Hematopoietic multipotent progenitor cell treated with erythropoietin and hydrocortisone succinate and interleukin-3 and kit ligand, for 6 days (in vitro differentiated cells): ENCODE measurements at places on chromosomes 16 and 17.
A peak's percentile ranks its signal among the peaks of the same experiment; 100 is the strongest.

DNA sequence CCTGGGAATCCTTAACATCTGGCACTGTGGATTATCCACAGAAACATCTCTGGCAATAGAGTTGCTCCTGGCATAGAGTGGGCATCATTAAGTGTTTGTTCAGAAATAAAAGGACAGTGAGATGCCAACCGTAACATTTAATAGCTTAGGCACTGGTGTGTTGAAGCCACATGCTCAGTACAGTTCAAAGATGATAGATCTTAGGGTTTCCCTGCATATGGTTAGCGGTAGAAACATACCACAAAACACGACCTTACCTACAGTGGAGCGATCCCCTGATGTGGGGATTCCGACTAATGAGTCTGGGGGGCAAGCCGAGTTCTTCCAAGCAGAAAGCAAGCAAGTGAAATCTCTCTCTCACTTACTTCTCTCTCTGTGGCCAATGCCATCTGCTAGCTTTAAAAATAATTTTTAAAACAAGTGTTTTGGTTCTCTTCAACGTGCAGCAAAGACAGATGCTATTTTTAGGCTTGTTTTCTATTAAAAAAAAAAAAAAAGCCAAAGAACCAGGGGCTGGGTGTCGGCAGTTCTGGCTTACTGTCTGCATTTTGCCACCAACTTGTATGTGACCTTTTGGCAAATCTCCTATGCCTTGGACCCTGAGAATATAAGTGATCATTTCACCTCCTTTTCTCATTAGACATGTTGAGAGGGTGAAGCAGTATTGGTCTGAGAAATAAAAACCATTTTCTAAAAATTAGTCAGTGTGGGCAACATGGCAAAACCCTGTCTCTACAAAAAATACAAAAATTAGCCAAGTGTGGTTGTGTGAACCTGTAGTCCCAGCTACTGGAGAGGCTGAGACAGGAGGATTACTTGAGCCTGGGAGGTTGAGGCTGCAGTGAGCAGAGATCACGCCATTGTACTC is 89.2 kb upstream of the CACNG3 start:
- DNase-seq = no peak

DNA sequence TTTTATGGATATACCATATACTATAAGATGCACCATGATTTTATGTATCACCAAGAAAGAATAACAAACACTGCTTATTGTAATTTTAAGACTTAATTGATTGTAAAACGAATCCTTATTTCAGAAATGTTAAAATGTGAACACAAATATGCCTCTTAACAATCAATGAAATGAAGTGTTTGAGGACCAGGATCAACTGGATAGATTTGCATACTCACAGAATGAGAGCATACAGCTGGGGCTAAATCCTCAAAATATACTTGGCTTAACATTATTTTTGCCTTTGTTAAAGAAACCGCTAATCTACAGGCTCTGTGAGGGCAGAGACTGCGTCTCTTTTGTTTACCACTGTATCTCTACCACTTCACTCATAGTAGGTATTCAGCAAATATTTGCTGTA is 93.6 kb downstream of the SPACA3 start:
- no peak for DNase-seq

DNA sequence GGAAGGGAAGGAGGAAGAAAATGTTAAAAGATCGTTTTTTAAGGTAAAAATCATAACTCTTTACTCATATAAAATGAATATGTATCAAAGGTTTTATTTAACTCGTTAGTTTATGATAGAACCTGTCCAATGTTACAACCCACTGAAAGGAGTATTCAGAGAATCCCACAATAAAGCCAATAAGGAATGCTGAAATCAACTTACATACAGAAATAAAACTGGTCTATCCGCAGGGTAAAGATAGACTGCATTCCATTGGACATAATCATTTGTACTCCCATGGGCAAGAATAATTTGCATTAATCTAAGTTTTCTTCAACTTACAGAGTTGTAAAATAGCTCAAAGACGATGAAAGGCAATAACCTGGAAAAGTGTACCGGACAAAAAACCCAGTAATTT is 17.9 kb upstream of the BEAN1 start:
- DNase-seq = no peak

DNA sequence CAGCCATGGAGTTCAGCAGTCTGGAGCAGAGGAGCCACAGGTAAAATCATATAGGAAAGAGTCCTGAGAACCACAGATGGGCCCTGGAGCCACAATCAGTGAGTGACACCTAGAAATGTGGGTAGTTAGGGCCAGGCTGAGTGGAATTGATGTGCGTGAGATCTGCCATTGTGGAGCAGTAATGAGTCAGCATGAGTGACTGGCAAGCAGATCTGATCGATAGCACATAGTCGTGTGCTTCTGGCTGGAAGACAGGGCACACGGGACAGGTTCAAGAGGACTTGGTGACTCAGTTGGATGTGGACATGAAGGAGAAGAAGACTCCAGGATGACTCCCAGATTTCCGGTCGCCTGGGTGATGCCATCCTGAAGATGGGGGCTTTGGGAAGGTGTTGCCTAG is 12.3 kb downstream of the ADORA2B start:
- peak; percentile 88 for DNase-seq

DNA sequence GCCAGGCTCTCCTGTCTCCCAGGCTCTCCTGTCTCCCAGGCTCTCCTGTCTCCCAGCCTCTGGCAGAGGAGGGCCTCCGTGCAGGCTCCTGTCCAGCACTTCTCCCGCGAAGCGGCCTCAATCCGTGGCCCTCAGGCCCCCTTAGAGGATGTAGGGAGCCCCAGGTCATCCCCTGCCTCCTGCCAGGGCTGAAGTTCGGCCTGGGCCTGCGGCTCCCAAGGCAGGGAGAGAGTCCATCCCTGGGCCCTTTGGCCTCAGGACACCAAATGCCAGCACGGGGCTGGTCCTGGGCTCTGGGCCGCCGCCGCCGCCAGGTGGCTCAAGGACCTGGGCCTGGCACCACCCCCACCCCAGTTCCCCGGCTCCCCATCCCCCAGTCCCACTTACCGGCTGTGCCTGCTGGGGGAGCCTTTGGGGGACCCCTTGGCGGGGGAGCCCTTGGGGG is 370 bp downstream of the EVPL start:
- no peak for DNase-seq

DNA sequence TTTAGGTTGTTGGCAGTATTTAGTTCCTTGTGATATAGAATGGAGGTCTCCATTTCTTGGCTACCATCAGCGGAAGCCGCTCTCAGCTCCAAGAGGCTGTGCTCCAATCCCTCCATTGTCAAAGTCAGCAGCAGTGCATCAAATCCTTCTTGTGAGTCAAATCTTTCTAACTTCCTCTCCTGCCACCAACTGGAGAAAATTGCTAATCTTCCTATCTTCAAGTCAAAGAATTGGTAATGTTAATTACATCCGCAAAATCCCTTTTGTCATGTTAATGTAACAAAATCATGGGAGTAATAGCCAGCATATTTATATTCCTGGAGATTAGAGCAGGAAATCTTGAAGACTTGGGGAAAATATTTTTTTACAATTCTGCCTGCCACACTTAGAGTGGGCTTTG is 436.4 kb upstream of the DYNLRB2 start:
- DNase-seq = no peak
